Panc1 (cell line): ENCODE measurements at places on chromosomes 5 and 9.

DNA sequence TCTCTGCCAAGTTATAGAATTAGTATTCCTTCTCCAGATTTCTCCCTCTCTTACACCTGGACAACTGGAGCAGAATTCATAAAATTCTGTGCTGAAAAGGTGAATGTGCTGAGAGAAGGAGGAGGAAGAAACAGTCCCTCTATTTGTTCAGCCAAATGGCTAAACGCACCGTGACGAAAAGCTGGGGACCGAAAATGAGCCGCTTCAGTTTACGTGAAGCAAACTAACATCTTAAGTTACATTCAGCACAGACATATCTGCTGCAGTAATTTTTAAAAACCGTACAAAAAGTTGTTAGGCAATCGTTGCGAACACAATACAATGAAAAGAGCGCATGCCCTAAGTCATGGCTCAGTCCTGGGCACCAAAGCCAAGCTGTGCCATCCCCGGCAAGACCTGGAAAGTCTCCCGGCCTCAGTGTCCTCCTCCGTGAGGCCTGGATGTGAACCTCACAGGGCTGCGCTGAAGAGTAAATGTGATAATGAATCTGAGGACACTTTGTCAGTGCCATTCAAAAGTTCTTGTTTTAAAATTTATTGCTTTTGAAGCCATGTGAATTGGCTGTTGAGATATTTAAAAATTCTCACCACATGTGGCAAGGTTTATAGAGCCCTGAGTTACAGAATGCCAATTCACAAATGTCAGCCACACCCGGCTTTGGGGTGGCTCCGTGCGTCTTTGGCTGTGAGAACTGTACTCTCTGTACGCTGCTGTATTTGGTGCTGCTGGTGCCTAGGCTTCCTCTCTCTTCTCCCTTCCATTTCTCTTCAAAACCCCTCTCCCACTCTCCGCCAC, 46.3 kb downstream of the FAM240B start:
- DNase-seq, result no peak

DNA sequence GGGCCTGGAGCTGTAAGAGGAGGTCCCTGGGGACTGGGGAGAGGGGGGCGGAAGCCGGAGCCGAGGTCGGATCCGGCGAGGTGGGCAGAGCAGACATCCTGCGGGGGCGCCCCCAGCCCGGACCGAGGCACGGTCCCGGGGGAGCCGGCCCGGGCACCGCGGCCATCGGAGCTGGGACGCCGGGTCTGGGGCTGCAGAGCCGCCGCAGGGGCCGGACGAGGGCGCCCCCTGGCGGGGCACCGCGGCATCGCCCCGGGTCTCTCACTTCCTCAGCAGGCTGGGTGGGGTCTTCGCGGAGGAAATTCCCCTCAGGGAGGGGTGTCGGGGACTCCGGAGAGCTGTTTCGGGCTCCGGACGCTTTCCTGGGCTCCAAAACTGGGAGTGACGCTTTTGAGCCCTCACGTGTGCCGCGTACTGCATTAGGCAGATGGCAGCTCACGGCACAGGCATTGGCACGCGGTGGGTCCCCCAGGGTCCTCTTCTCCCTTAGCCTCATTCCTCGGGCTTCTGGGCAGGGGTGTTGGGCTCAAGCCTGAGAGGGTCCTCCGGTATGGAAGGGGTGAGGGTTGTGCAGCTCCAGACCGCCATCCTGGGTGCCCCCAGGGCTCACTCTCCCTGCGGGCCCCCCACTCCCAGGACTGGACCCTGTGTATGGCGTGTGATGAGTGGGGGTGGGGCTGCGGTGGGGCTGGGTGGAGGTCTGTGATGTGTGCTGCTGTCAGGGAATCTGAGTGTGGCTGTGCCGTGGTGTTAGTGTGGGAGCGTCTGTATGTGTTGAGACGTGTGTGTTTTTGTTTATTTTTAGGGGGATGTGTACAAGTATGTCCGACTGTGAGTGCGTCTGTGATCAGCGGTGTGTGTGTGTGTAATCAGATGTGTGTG, 29.6 kb downstream of the LHX2 start:
- DNase-seq, result peak; percentile 17

GRCh38 chr5:151052836-151053235, 28.0 kb downstream of the TNIP1 start:
- no peak for DNase-seq

DNA sequence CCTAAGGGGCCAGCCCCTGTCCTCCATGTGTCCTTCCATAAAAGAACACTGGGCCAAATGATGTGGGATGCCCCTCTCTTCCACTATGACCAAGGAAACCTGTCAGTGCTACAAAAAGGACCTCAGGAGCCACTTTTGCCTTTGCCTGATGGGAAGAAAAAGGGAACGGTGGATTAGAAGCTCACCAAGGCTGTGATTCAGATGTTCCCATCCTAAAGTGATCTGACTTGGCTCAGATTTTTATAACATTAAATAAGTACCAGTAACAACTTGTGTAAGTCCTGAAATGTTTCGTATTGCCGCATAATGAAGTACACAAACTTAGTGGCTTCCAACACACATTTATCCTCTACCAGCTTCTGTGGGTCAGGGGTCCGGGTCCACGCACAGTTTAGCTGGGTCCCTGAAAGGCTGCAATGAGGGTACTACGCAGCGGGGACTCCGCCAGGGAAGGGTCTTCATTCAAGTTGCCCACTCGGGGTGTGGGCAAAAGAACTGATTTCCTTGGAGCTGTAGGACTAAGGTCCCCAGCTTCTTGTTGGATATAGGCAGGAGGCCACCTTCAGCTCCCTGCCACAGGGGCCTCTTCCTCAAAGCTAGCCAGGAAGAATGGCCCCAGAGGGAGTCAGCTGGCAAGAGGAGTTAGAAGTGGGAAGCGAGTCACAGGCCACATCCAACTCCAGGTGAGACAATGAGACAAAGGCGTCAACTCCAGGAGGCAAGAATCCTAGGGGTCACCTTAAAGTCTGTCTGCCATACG, 60.4 kb downstream of the RAPGEF1 start:
- no peak for DNase-seq

GRCh38 chr5:115542086-115542485, 2.5 kb downstream of the FEM1C start:
- DNase-seq, result no peak

GRCh38 chr5:93224624-93225023, 356.4 kb downstream of the NR2F1-AS1 start:
- DNase-seq, result no peak

- DNase-seq, result no peak
Measured at GRCh38 chr5:132259069-132259851, 1.8 kb downstream of the PDLIM4 start.

DNA sequence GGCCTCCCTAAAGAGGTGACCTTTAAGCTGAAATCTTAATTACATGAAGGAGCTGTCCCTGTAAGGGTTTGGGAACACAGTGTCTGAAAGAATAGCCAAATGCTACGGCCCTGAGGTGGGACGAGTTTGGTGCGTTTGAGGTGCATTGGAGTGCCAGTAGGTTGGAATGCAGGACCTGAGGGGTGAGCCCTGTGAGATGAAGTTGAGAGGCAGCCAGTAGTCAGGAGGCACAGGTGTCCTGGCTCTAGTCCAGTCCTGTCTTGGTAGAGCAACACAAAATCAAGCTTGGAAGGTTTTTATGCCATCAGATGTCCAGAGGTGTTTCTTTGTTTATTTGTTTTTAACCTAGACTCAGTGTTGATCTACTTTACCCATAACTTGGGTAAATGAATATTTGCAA, 108.5 kb downstream of the ARHGAP26 start:
- DNase-seq, result no peak

DNA sequence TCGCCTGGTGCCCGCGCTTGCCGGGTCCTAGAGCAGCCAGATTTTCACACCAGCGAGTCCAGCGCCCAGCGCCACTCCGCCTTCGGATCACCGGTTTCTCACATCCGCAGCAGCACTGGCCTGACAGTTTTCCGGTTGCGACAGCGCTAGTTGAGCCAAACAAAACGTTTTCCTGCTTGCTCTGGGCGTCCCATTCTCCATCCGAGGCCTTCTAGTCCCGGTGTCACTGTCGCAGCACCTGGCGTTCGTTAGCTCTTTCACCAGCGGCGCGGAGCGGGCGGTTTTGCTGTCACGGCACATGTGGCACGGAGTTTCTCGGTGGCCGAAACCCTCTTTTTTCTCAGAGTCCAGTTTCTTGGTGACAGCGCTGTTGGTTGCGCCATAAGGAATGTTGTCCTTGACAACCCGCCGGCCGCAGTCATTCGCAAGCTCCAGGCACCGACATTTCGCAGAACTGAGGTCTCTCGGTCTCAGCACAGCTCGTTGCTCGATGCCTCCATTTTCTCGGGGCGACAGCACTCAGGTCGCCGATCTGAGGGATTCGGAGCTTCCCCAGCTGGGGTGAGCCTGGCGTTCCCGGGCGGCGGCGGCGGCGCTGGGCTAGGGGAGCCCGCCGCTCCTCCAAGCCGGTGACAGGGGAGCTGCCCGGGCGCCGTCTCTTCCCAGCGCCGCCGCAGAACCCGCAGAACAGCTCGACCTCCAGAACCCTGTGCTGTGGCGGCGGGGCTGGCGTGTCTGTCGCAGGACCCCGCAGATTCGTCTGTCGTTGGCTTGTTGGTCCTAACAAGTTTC, 47.8 kb downstream of the ANXA2R start:
- no peak for DNase-seq

- no peak for DNase-seq
Measured at GRCh38 chr5:74241751-74242140, 398.8 kb downstream of the ENC1 start.

GRCh38 chr9:4615778-4616177, 46.3 kb upstream of the PLPP6 start:
- no peak for DNase-seq

GRCh38 chr5:10735569-10736276, 25.3 kb downstream of the DAP start:
- no peak for DNase-seq

- no peak for DNase-seq
Measured at GRCh38 chr5:118017536-118017935, 970.8 kb downstream of the DTWD2 start.

- no peak for DNase-seq
Measured at GRCh38 chr5:6510132-6510531, 61.5 kb downstream of the UBE2QL1 start.
